ENCODE measurements at places on chromosomes 3 and 15. TPM values are rescaled to one million over a fixed set of nuclear protein-coding genes. Genes with fewer than 3 reads are reported as not detected.

DNA sequence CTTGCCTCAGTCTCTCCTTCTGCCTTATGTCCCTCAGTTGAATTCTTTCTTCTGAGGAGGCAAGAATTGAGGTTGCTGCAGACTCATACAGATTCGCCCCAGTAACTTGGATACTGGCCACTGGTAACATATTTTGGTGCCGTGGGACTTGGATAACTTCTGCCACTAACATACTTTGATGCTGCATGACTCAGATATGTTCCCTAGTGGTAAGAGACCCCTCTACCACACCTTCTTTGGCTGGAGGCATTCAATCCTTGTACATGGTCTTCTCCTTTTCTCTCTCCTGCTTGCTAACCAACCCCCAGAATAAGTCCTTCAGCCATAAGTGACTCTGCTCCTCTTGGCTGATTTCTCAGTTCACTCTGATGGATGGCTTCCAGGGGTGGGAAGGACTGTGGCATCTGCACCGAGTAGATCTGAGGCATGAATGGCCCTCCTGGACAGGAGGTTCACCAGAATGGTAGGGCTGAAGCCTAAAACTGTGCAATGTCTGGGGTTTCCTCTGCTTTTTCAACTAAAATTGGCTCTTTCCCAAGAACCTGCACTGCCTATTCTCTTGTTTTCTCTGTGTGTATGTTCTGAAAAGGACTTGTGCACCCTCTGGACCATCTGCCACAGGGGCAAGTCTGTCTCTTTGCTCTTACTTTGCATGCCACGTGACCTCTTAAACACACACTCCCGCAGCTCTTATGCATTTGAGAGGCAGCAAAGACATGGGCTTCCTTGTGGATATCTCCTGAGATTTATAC is 55.5 kb upstream of the FSTL1 start:
- DNase-seq = no peak

Gene GOLGA6L22
- total RNA-seq = not detected

GRCh38 chr3:64264501-64265109 is 39.3 kb upstream of the PRICKLE2 start:
- DNase-seq = no peak

- no peak for DNase-seq
Measured at GRCh38 chr3:13598926-13599886, 50.3 kb downstream of the FBLN2 start.

Measured in Right ventricle myocardium superior (tissue), 1 donor.